ENCODE measurements at places on chromosomes 2 and 18.

DNA sequence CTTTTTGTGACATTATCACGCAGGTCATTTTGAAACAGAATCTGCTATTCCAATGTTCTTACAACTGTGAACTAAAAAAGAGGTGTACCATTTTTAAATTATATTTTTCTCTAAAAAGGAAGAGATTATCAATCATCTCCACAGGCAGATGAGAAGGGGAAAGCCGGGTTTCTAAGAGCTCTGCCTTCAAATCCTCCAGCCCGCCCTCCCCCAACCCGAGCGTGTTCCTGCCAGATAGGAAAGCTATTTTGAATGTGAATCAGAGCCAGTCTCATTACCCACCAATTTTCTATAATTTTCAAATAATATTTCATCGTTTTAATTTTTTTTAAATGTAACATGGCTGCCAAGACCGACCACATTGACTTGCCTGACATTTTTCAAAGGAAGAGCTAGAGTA is 65.9 kb downstream of the KCNF1 start:
- no peak for DNase-seq

- peak; percentile 45 for DNase-seq
These were observed 2.7 kb downstream of the SDC1 start for GRCh38 chr2:20222014-20222768.

DNA sequence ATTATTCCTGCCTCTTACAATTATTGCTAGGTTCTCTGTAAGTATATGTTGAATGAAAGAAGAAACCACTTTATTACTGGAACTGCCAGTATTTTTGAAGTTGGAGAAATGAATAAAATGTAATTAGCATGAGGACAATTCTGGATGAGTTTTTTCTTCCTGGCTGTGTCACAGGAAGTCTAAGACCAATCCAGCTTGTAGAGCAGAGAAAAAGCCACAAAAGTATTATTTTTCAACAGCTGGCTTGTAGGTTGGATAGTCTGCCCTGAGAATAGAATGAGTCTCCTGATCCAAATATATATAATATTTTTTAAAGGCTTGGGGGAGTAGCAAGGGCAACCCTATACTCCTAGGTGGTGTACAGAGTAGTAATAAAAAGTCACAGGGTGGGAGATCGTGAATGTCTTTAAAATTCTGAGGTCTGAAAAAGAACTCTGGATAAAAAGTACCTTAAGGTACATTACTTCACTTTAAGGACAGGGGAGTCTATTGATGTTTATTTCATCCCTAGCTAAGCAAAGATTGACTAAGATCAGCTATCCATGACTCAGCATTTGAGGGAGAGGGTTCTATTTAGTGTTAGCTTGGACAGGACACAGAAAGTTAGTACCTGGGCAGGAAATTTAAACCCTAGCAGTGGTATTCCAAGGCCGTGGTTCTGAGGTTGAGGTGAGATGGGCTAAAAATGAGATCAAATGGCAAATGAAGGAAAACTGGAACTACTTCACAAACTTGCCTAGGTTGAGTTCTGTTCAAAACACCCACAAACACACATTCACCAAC is 31.7 kb downstream of the SLC40A1 start:
- no peak for DNase-seq

DNA sequence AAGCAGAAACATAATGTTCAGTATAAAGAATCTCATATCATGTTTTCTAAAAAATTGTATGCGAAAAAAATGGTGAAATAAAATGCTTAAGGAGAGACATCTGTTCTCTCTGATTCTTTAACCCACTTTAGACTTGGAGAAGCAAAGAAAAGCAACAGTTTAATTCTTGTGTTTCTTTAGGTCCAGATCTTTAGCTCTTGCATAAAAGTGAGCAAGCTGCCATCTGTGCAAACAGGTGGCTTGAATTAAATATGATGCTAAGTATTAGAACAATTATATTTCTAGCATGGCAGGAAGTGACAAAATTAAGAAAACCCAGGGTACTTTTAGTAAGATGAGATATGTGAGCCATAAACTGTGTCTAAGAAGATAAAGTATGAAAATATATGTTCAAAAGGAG is 1038.3 kb downstream of the DPP10 start:
- DNase-seq: no peak

DNA sequence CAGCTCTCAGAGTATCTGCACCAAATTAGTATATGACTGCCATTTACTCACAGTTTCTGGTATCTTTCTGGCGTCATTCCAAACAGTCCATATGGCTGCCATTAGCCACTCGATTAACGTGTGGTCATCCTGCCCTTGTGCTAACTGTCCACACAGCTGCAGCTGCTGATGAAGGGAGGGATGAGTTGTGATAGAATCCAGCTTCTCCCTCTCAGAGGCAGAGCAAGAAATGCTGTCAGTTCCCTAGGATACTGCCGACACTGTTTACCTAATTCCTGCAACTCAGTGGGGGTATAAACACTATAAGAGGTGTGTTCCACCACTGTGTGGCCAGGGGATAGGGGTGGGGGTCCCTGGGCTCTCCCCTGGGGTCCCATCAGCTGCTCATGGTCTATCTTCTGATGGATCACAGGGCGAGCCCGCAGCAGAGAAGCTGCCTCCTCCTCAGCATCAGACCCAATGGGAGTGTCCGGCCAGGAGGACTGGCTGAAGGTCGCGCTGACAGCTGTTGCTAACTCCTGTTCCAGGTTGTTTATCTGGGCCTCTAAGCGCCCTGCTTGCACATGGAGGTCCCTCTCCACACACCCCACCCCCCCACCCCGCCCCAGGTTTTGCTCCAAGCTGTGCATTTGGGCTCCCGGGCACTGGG is 17.3 kb upstream of the KLHL23 start:
- no peak for DNase-seq

- no peak for DNase-seq
These were observed 80.8 kb downstream of the GAREM1 start for GRCh38 chr18:32389858-32390257.

GRCh38 chr2:205175831-205176230 is 506.5 kb upstream of the NRP2 start:
- DNase-seq: no peak

DNA sequence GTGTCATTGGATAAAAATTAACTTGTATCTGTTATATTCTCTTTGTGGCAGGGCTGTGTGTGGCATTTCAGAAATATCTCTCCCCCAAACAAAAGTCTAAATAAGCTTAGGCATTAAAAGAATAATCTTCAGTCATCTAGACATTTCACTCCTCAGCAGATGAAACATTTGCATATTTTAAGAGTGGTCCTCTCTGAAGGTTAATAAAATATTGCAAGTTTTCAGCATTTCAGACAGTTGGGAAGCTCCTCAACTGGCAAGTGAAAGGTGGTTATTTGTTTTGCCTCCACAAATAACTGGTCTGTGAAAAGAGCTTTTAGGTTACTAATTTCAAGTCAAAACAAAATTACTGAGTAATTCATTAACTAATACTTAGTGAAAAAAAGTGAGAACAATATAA is 462.6 kb downstream of the EPHA4 start:
- DNase-seq: no peak

- no peak for DNase-seq
These were observed 33.8 kb upstream of the ROCK1 start for GRCh38 chr18:21145371-21145770.

DNA sequence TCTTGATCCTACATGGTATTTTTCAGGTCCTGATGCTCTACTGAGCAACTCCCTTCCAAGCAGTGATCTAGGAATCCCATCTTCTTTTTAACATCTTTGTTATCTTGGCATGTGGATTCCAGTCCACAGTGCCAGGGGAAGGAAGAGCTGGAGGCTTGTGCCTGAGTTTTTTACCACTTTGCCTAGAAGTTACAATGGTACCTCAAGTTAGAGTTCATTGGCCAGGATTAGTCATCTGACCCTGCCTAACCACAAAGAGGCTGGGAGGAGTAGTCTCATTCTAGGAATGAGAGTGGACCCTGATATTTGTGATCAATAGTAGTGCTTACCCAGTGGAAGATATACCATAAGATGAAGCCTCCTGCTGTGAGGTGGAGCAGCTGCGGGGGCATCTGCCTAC is 109.3 kb downstream of the ADCYAP1 start:
- no peak for DNase-seq

- DNase-seq: no peak
These were observed 1162.5 kb upstream of the LRRTM1 start for GRCh38 chr2:81467096-81467495.

GRCh38 chr18:35215026-35215425 is 25.8 kb upstream of the ZNF397 start:
- DNase-seq: no peak

- DNase-seq: peak; percentile 76
These were observed 28.0 kb downstream of the GCG start for GRCh38 chr2:162123806-162124758.

DNA sequence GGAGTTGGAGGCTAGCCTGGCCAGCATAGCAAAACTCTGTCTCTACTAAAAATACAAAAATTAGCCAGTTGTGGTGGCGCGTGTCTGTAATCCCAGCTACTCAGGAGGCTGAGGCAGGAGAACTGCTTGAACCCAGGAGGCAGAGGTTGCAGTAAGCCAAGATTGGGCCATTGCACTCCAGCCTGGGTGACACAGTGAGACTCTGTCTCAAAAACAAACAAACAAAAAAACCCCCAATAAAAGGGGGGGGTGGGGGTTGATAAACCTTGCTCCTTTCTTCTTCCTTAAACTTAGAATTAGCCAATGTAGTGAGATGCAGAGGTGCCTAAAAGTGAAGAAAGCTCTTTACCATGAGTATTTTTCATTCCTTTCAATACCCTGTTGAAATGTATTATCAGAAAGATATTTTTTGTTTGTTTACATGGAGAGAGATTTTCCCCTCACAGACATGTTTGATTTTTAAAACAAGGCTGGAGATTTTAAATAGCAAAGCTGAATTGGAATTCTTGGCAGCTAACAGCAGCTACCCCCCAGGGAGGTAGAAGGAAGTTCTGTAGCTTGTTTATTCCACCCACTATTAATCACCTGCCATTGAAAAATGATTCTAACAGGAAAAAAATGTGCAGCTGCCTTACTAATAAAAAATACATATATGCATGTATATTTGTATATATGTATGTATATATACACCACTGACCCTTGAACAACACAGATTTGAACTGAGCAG is 48.6 kb downstream of the GYPC start:
- no peak for DNase-seq

DNA sequence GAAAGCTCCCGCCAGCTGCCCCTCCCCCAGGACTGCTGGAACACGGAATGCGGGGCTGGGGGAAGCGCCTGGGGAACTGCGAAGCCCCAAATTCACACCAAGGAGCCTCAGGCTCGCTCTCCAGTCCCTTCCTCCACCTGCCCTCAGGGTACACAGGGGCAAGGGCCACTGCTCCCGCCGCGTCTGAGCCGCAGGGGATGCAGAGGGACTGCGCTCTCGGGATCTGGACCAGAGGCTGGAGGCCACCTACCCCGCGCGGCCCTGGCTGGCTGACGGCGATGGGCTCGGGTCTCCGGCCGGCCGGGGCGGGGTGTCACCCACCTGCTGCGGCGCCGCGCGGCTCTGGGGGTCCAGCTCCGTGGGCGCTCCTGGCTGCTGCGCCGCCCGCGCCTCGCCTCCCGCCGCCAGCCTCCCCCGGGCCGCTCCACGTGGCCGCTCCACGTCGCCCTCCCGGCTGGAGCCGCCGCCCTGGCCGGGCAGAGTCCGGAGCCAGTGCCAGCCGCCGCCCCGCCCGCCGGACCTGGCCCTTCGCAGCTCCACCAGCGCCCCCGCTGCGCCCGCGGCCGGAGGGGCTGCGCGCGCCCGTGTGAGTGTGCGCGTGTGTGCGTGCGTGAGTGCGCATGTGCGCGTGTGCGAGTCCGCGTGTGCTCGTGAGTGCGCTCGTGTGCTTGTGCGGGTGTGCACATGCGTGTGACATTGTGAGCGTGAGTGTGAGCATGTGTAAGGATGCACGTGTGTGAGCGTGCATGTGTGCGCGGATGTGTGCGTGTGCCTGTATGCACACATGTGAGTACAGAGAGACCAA is at the start of gene CGREF1:
TSS of gene CGREF1 (minus strand) at position 604 of the 805 bp plus-strand sequence. CDS start 14,762 bp downstream, outside the sequence.
- peak; percentile 34 for DNase-seq

GRCh38 chr2:218010984-218011652 is 8.3 kb upstream of the TNS1 start:
- no peak for DNase-seq

- DNase-seq: no peak
These were observed 58.7 kb downstream of the THADA start for GRCh38 chr2:43537137-43537536.

DNA sequence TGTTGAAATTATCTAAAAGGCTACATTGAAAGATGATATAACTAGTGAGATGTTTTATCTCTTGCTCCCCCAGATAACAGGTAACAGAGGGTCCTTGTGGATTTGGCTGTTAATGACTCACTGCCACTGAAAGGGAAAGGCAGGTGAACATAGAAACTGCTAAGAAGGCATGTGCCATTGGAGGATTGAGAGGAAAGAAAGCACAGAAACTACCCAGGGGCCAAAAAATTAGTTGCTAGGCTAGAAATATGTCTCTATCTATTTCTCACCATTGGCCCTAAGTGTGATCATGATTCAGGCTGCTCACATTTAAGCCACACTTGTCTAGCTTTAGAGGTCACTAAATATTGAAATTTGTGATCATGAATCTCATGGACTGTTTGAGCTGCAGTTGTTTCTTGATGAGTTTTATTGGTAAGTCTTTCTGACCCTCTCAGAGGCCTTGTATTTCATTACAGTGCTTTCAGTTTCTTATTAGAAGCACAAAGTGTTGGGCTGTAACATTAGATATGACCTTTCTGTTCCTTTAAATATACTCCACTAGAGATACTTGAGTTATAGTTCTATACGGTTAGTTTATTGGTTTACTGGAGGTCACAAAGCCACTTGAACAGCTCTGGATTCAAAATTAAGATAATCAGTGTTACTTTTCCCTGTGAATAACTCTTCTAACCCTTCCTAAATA is 26.2 kb downstream of the NAB1 start:
- DNase-seq: peak; percentile 74

DNA sequence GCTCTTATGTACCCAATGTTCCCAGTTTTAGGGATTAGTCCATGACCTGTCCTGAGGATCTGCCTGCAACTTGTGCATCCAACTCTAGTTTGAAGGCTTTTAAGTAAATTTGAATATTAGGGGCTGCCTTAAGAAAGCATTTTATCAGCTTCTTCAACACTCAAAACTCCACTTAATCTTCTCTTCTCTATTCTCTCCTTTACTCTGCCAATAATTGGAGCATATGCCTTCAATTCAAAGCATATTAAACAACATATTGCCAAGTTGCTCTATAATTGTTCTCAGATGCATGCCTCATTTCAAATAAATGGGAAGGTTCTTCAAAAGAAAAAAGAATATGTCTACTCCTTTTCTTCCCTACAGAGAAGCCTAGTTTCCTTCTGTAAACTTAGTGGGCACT is 84.8 kb upstream of the NCKAP5 start:
- DNase-seq: no peak

GRCh38 chr18:25033747-25034471 is 318.1 kb downstream of the ZNF521 start:
- DNase-seq: no peak

DNA sequence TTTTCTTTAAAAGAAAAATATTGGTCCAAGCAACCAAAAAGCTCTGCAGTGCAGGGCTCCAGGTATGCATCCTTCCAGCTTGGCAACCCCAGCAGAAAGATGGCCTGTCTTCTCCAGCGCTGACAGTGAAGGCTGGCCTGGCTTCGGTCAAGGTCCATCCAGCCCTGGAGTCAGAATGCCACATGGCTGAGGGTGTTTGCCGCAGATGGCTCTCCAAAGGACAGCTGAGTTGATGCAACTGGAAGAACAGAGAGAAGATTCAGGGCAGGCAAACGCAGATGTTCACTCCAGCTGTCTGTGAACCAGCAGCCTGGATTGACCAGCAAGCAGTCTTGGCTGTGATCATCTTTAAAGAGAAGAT is 51.4 kb downstream of the MARCO start:
- DNase-seq: no peak

GRCh38 chr2:171432206-171432968 is 1.4 kb downstream of the METTL8 start:
- DNase-seq: peak; percentile 33

- no peak for DNase-seq
These were observed 92.0 kb downstream of the CSRNP3 start for GRCh38 chr2:165561516-165561915.

Data from GM12865 (cell line).